Activated CD4-positive, alpha-beta memory T cell treated with anti-CD3 and anti-CD28 coated beads for 36 hours (primary cell): ENCODE measurements at places on chromosomes 16 and 17. TPM values are rescaled to one million over a fixed set of nuclear protein-coding genes. Genes with fewer than 3 reads are reported as not detected.

Gene IRX5
- 0.17 TPM for total RNA-seq

Gene MAF
- total RNA-seq: 360 TPM

GRCh38 chr16:74606521-74607309 is at the start of gene GLG1:
TSS of gene GLG1 (minus strand) at chr16:74607114. CDS start at chr16:74607094, 20 bp downstream.
- H3K4me1 ChIP-seq: peaks cover 54% of the 10 kb centered on the region
- peak within 1 kb of the TSS; percentile 83 for H3K4me3 ChIP-seq
- peak; percentile 93 for DNase-seq

DNA sequence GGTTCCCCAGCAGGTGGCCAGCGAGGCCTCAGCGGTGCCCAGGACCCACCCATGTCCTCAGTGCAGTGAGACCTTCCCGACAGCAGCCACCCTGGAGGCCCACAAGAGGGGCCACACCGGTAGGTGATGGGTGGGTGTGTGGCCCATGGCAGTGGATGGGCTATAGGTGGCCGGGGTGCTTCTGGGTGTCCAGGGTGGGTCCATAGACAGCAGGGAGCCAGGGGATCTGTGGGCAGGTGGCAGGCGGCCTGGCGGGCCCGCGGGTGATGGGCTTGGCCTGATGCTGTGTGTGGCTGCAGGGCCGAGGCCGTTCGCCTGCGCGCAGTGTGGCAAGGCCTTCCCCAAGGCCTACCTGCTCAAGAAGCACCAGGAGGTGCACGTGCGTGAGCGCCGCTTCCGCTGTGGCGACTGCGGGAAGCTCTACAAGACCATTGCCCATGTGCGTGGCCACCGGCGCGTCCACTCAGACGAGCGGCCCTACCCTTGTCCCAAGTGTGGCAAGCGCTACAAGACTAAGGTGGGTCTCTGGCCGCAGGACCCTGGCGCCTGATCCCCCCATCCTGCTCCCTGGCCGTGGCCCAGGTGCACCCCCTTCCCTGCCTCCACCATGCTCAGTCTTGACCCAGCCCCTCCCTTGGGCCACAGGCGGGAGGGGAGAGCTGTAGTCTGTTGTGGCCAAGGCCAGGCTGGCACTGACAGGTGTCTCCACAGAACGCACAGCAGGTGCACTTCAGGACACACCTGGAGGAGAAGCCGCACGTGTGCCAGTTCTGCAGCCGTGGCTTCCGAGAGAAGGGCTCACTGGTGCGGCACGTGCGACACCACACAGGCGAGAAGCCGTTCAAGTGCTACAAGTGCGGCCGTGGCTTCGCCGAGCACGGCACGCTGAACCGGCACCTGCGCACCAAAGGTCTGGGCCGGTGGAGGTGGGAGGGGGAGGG is 2.1 kb upstream of the DNASE1L2 start:
- peaks cover 25% of the 10 kb centered on the region for H3K36me3 ChIP-seq
- no peak overlapping the region for H3K27ac ChIP-seq
- peaks cover 2% of the 10 kb centered on the region for H3K27me3 ChIP-seq

DNA sequence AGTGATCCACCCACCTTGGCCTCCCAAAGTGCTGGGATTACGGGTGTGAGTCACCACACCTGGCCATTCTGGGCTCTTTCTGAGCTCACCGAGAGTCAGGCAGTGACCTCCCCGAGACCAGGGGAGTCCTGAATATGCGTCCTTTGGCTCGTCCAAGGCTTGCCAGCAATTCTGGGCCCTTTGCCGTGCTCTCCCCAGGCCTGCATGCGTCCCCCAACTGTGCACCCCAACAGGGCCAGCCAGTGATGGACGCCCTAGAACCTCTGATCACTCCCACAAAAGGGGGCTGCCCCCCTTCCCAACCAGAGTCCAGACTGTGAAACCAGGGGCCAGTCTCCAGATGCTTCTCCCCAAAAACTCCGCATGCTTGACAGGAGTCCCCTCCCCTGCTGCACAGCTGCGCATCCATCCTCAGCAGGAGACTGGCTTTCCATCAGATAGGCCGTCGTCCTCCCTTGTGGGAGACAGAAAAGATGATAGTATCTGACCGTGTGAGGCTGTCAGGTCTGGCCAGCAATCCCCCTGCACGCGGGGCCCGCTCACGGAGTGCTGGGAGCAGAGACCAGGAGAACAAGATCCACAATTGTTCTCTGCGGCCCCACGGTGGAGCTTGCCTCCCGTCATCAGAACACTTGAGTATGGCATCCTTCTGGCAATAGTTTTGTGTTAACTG is 15.5 kb downstream of the HS3ST6 start:
- no peak overlapping the region for H3K4me3 ChIP-seq
- H3K27ac ChIP-seq: no peak overlapping the region
- H3K36me3 ChIP-seq: no peaks in the 10 kb centered on the region
- no peak for DNase-seq
- peaks cover 6% of the 10 kb centered on the region for H3K27me3 ChIP-seq
- H3K4me1 ChIP-seq: no peaks in the 10 kb centered on the region

DNA sequence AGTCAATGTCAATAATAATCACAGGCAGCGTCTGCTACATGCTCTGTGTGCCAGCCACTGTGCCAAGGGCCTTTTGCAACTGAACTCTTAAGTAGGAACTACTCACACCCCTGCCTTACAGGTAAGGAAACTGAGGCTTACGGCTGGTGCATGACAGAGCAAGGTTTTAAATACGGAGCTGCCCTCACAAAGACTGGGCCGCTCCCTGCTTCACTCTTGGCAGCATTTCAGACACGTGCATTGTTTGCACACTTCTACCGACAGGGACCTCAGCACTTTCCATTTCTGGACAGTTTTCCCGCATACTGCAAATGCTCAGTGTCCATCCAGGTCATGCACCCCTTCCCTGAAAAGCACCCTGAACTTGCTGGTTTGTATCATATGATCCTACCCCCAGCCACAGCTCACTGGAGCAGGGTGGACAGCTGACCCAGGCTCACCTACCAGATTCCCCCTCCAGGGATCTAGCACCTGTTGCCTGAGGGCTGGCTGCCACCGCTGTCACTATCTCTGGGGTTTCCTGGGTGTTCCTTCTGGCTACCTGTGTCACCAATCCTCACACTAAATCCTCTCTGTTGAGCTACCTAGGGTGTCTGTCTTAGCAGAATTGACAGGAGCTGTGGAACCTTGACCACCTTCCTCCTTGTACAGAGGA is 142.9 kb downstream of the C16orf78 start:
- H3K27ac ChIP-seq: no peak overlapping the region
- no peak for DNase-seq
- H3K36me3 ChIP-seq: no peaks in the 10 kb centered on the region
- peaks cover 9% of the 10 kb centered on the region for H3K4me1 ChIP-seq
- H3K4me3 ChIP-seq: no peak overlapping the region
- H3K27me3 ChIP-seq: no peaks in the 10 kb centered on the region

DNA sequence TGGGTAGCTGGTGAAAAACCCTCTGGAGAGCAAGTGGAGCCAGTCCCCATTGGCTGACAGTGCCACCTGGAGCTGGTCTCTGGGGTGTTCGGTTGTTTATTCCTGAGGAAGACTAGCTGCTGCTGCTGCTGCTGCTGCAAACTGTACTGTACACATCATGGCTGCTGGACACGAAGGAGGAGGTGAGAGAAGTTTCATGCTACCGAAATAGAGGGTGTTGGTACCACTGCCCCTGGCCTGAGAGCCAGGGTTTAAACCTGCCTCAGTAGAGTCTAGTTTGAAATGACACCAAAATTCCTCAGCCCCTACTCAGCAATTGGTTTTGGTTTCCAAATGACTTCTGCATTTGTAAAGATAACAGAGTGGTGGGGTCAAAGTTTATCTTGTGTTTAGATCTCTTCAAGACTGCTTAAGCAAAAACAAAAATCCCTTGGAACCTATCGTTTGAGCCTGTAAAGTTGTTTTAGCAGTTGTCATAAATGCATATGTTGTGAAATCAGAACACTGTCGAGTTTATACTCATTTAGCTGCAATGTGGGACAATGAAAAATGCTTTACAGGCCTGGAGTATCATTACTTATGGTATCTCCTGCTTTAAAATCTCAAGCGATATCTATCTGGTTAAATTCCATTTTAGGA is 40.8 kb downstream of the CYB5B start:
- peak overlapping the region; percentile 44 for H3K27ac ChIP-seq
- peak overlapping the region; percentile 3 for H3K4me3 ChIP-seq
- H3K27me3 ChIP-seq: no peaks in the 10 kb centered on the region
- peaks cover 51% of the 10 kb centered on the region for H3K4me1 ChIP-seq
- H3K36me3 ChIP-seq: peaks cover 17% of the 10 kb centered on the region

DNA sequence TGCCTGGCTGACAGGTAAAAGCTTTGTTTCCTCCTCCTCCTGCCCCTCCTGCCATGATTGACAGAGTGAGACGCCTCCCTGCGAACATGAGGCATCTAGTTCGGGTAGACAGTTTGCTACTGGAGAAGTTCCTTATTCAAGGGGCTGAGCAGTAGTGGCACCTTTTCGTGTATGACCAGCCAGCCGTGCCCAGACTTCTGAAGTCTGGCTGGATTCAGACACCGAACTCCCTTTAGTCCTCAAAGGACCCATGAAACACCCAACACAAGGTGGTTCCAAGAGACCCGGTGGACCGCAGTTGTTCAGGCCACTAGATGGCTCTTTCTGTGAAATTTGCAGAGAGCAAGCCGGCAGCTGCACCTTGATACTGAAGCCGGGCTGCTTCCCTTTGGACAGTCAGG is 192.8 kb downstream of the XYLT1 start:
- no peak overlapping the region for H3K4me3 ChIP-seq
- H3K4me1 ChIP-seq: peaks cover 33% of the 10 kb centered on the region
- no peak for DNase-seq
- no peak overlapping the region for H3K27ac ChIP-seq
